Stimulated activated CD8-positive, alpha-beta memory T cell treated with anti-CD3 and anti-CD28 coated beads, Interleukin-15, amount 100 ng/mL, for 4 hours (primary cell): ENCODE measurements at places on chromosomes 3 and 15.

DNA sequence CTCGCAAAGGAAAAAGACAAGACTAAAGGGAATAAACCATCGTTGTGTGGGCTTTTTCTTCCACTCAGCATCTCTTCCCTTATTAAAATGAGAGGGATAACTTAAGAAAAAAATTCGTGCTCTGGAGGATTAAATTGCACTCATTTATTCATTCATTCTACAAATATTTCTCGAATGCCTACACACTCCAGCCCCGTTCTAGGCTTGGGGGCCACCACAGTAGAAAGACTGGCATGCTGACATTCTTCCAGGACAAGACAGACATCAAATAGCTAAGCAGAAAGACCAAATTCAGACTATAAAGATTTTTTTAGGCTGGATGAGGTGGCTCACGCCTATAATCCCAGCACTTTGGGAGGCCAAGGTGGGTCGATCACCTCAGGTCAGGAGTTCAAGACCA lies 65.3 kb upstream of the IL12A start:
- DNase-seq: no peak

DNA sequence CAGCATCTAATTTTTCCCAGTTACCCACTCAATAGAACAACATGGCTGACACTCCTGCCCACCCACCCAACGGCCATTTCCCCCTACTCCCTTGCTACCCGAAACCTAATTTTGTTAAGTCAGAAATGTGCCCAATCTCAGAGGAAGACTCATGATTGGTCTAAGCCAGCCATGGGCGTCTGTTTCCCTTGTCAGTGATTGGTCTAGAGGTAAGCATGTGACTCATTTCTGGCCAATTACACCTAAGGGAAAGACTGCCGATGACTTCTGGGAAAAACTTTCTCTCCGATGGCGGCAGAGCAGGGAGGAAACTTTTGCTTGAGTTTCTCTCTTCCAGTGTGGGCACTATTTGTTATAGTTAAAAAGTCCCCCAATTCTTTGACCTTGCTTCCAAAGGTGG lies 72.9 kb downstream of the RPLP1 start:
- no peak for DNase-seq

GRCh38 chr15:70227147-70227546 lies 129.4 kb upstream of the TLE3 start:
- DNase-seq: no peak

DNA sequence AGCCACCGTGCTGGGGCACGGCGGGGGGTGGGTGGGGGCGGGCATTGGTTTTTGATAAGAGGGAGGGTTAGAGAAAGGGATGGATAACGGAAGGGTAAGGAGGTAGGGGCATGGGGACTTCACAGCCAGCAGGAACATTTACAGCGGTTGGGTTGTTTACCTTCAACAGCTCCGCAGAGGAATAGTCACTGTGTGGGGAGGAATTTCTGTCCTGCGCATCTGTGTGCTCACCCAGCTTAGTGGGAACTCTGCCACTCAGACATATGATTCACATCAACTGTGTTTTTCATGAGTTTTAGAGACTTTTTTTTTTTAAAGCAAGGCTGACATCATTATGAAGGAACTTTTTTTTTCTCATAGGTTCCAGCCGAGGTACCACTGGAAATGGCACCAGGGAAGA lies 19.6 kb downstream of the CHRD start:
- no peak for DNase-seq

- no peak for DNase-seq
Measured at GRCh38 chr3:122893282-122893681, 98.4 kb downstream of the SLC49A4 start.

GRCh38 chr15:98555173-98555515 lies 93.2 kb upstream of the IGF1R start:
- DNase-seq: no peak

GRCh38 chr3:141915766-141916165 lies 39.3 kb downstream of the ATP1B3 start:
- DNase-seq: no peak

GRCh38 chr15:91864664-91865063 lies 11.2 kb downstream of the SLCO3A1 start:
- DNase-seq: no peak
